ENCODE measurements at places on chromosomes 2 and 18.

DNA sequence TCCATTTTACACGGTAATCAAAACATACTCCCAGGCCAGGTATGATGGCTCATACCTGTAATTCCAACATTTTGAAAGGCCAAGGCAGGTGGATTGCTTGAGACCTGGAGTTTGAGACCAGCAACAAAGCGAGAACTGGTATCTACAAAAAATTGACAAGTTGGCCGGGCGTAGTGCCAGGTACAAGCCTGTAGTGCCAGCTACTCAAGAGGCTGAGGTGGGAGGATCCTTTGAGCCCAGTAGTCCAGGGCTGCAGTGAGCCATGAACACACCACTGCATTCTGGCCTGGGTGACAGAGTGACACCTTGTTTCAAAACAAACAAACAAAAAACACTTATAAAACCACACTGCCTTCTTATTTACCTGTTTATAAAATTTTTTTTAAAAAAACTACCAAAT is 80.8 kb downstream of the GAREM1 start:
- no peak for DNase-seq

DNA sequence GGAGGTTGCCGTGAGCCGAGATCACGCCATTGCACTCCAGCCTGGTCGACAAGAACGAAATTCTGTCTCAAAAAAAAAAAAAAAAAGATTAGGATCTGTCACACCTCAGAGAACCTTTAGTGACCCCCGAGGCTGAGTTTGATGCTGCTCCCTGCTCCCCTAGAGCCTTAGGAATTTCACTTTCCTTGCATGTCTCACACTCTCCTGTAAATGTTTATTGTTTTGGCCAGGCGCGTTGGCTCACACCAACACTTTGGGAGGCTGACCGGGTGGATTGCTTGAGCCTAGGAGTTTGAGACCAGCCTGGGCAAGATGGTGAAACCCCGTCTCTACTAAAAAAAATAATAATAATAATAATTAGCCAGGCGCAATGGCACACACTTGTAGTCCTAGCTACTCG is 31.5 kb downstream of the SRSF7 start:
- no peak for DNase-seq

DNA sequence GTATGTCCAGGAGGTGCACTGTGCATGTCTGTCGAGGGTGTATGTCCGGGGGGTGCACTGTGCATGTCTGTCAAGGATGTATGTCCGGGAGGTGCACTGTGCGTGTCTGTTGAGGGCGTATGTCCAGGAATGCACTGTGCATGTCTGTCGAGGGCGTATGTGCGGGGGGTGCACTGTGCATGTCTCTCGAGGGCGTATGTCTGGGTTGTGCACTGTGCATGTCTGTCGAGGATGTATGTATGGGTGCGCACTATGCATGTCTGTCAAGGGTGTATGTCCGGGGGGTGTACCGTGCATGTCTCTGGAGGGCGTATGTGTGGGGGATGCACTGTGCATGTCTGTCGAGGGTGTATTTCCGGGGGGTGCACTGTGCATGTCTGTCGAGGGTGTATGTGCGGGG is 249.3 kb upstream of the MYT1L start:
- no peak for DNase-seq

DNA sequence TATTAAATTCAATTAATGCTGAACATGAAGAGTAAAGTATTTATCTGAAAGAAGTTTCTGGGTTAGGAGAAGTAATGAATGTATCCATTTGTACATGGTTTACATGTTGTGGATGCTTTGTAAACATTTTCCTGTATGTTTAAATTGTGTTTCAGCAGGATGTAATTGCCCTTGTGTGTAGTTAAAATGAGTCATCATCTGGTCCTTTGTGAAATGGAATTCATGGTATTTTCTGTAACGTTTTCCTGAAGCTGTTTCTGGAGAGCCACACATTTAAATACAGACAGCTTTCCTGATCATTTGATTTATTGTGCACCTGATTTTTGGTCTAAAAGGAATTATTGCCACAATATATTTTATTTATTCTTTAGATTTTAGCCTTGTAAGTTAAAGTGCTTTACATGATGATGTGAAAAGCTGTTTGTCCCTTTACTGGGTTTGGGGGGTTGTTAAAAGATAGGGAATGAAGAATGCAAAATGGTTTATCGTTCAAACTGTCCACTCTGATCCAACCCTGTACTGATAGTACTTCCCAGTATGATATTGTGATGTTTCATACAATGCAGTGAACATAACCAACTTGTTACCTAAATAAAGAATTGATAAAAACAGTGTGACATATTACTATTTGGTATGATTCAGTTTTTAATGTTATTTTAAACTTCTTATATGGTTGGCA is 41.7 kb upstream of the SLC3A1 start:
- no peak for DNase-seq

- peak; percentile 4 for DNase-seq
These were observed 1.5 kb downstream of the TTC32 start for GRCh38 chr2:19899985-19900930.

Measured in Kasumi-1 (cell line).